ENCODE measurements at places on chromosomes 3 and 15. TPM values are rescaled to one million over a fixed set of nuclear protein-coding genes. Genes with fewer than 3 reads are reported as not detected.

- DNase-seq, result no peak
Observed at GRCh38 chr3:48930590-48930989, 11.9 kb downstream of the ARIH2 start.

DNA sequence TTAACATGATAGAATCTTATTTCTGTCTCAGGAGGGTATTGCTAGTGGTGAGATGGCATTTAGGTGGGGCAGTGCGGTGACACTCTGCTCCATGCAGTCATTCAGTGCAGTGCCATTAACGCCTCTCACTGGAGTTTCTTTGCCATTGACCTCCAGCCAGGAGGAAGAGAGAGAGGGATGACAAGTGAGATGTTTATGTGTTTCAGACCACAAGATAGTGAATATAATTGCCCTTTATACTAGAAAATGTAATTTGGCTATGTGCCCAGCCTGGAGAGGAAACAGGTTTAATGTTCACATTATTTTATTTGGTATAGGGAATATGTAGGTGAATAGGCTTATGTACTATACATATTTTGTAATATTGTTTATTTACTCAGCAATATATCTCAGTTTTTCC, 84.5 kb downstream of the ZIC1 start:
- DNase-seq, result no peak

- no peak for DNase-seq
Observed at GRCh38 chr3:40200692-40201316, 108.7 kb upstream of the EIF1B start.

- no peak for DNase-seq
Observed at GRCh38 chr15:78032671-78033070, 44.8 kb downstream of the TBC1D2B start.

- DNase-seq, result no peak
Observed at GRCh38 chr15:85632014-85632413, 162.7 kb downstream of the KLHL25 start.

GRCh38 chr3:59935025-59935424, 885.2 kb upstream of the CFAP20DC start:
- DNase-seq, result no peak

- no peak for DNase-seq
Observed at GRCh38 chr3:42526616-42527367, 24.3 kb downstream of the VIPR1 start.

- DNase-seq, result no peak
Observed at GRCh38 chr15:66749841-66750575, 48.0 kb downstream of the SMAD6 start.

DNA sequence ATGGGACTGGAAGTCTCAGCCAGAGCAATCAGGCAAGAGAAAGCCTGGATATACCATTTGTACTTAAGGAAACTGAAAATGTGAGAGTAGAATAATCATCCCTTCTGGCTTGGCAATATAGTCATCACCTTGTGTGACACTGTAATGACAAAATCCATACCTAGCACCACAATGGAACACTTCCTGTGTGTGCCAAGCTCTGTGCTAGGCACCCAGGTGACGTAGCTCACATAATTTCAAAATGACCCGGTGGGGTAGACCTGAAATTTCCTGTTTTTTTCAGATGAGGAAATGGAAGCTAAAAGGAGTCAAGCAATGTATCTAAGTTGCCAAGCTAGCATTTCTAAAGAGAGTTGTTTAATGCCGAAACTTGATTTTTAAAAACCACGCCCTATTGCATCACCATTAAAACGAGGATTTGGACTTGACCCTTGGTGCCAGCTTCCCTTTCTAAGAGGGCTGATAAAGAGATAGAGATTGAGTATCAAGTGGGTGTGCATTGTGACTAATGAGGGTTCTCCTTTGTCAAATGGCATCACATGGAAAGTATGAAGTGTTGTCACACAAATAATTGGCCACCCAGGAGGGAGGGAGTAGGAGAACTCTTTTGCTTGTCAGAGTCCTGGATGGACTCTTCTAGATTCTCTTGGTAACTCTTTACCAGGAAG, 141.3 kb upstream of the PDZRN3 start:
- DNase-seq, result no peak

DNA sequence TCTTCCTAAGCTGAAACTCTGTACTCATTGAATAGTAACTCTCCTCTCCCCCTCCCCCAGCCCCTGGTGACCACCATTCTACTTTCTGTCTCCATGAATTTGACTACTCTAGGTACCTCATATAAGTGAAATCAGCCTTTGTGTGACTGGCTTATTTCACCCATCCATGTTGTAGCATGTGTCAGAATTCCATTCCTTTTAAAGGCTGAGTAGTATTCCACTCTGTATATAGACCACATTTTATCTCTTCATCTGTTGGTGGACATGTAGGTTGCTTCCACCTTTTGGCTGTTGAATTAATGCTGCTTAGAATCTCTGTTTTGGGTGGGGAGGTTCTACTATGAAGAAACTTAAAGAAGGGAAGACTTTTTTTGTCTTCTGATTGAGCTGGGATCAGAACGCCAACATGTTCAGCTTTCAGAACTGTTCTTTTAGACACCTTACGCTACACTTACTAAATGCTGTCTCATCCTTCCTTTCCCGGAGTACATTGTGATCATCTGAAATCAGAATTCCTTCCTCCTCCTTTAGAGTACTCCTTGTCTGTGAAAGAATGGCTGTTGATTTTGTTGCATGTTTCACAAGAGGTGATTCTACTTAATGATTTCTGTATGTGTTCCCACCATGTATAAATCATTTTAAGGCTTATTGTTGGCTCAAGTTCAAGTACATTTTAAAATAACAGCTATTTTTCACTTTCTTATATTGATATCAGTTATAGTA, 50.3 kb downstream of the MRPS25 start:
- no peak for DNase-seq

GRCh38 chr3:57917601-57918000, 90.6 kb upstream of the FLNB start:
- DNase-seq, result no peak

DNA sequence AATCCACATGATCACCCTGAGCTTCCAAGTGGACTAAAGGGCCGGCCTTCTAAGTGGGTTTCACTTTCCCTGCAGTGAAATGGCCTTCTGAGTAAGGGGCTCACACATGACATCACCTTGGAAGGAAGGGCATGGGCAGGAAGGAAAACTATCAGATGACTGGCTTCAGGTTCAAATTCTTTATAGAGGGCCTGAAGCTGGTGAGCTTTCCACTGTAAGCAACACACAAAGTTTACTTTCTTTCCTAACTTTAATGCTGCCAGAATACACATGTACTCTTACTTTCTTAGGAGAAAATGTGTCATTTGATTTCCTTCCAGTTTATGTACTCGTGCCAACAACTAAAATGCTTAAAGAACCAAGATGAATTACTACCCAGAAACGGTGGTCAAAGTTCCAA, 475.6 kb downstream of the FOXP1 start:
- DNase-seq, result no peak

NPAP1 gene
- total RNA-seq, result not detected

RETNLB gene
- total RNA-seq, result not detected

B3GALNT1 gene
- total RNA-seq, result 21.6 TPM

ISLR2 gene
- 1.3 TPM for total RNA-seq
